ENCODE measurements at places on chromosomes 1 and 21.
A peak's percentile ranks its signal among the peaks of the same experiment; 100 is the strongest.

- H3K4me3 ChIP-seq = no peak overlapping the region
- no peaks in the 10 kb centered on the region for H3K4me1 ChIP-seq
These were observed 276.9 kb upstream of the ZRANB2 start for GRCh38 chr1:71357708-71358107.

DNA sequence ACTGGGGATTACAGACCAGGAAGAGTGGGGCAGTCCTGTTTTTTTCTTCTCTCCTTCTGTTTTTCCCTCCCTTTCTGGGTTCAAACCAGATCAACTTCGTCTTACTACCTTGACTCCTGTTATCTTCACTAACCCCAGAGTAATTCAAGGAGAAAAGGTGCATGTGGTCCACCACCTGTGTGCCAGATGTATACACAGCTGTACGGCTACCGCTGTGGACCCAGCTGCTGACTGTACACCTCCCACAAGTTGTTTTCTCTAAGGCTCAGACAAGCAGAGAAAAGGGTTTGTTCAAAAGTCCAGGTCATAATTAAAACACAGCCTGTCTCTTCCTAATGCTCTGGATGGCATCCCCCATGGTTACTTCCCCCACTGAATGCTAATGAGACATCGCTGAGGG lies 102.1 kb downstream of the LMX1A start:
- no peak overlapping the region for H3K27ac ChIP-seq
- no peak for DNase-seq
- H3K36me3 ChIP-seq = peaks cover 3% of the 10 kb centered on the region
- H3K4me1 ChIP-seq = no peaks in the 10 kb centered on the region

- no peak overlapping the region for H3K27ac ChIP-seq
- no peak overlapping the region for H3K4me3 ChIP-seq
- no peaks in the 10 kb centered on the region for H3K27me3 ChIP-seq
- no peaks in the 10 kb centered on the region for H3K36me3 ChIP-seq
- no peaks in the 10 kb centered on the region for H3K4me1 ChIP-seq
- DNase-seq = no peak
These were observed 26.6 kb downstream of the KRTAP24-1 start for GRCh38 chr21:30256100-30256499.

- H3K27me3 ChIP-seq = peaks cover 14% of the 10 kb centered on the region
- H3K36me3 ChIP-seq = no peaks in the 10 kb centered on the region
- no peak overlapping the region for H3K4me3 ChIP-seq
- H3K27ac ChIP-seq = no peak overlapping the region
- H3K4me1 ChIP-seq = peaks cover 4% of the 10 kb centered on the region
These were observed 53.3 kb upstream of the ATP1B1 start for GRCh38 chr1:169053196-169053595.

- no peak overlapping the region for H3K27ac ChIP-seq
- H3K4me1 ChIP-seq = peaks cover 41% of the 10 kb centered on the region
- H3K4me3 ChIP-seq = peak overlapping the region; percentile 71
These were observed 45.7 kb downstream of the FASLG start for GRCh38 chr1:172704420-172705210.

DNA sequence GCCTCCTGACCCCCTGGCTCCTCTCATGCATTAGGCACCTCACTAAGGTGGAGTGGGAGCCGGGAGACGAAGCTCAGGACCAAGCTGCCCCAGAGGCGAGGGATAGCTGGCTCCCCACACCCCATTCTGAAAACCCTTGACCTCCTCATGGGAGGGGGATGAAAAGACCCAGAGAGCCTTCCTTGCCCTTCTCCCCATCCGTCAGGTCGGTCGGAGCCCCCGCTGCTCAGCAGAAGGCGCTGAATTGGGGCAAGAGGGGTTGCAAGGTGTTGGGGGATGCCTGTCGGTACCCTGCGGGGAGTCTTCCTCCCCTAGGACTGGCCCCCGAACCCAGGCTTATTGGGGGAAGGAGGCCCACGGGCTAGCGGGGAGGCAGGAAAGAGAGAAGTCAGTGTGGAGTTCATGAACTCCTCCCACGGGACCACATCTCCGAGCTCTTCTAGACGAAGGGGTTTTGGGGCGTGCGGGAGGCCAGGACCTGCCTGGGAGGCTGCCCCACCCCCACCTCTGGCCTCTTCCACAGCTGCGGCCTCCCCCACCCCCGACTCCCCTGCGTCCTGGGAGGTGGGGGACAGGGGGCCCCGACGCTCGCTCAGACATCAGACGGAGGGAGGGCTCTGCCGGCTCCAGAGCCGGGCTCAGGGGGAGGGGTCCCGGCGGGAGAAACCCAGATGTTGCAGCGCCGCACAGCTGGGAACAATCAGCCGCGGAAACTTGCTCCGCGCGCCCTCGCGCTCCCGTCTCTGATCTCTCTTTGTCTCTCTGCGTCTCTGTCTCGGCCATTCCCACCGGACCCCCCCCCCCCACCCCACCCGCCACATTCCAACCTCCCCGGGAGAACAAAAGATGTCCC lies 719 bp downstream of the MFAP2 start:
- DNase-seq = no peak
- H3K4me3 ChIP-seq = peak overlapping the region; percentile 78
- peaks cover 5% of the 10 kb centered on the region for H3K36me3 ChIP-seq
- H3K27ac ChIP-seq = no peak overlapping the region
- H3K4me1 ChIP-seq = peaks cover 14% of the 10 kb centered on the region

DNA sequence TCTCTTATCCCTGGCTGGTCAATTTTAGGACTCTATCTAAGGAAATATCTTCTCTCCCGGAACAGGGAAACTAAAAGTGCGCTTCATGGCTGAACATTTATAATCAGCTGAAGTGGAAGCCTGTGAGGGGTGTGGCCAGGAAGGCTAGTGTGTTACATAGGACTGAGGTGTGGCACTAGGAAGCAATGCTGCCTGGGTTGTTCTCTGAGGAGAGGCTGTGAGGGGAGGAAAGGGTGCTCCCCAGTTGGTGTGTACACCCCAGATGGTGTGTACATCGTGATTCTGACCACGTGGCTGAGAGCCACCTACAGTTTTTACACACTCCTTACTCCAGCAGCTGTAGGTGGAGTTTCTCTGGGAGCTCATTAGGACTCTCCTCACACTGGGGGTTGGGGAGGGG lies 16.3 kb downstream of the NTPCR start:
- H3K27me3 ChIP-seq = no peaks in the 10 kb centered on the region
- H3K4me3 ChIP-seq = no peak overlapping the region
- peaks cover 12% of the 10 kb centered on the region for H3K4me1 ChIP-seq

- no peak overlapping the region for H3K4me3 ChIP-seq
- H3K4me1 ChIP-seq = no peaks in the 10 kb centered on the region
These were observed 9.7 kb downstream of the GJA5 start for GRCh38 chr1:147750618-147751217.

GRCh38 chr1:44029260-44029910 lies 1.9 kb downstream of the SLC6A9 start:
- peaks cover 32% of the 10 kb centered on the region for H3K4me1 ChIP-seq
- DNase-seq = peak; percentile 22
- peak overlapping the region; percentile 97 for H3K4me3 ChIP-seq
- no peaks in the 10 kb centered on the region for H3K36me3 ChIP-seq
- no peaks in the 10 kb centered on the region for H3K27me3 ChIP-seq
- peak overlapping the region; percentile 89 for H3K27ac ChIP-seq

DNA sequence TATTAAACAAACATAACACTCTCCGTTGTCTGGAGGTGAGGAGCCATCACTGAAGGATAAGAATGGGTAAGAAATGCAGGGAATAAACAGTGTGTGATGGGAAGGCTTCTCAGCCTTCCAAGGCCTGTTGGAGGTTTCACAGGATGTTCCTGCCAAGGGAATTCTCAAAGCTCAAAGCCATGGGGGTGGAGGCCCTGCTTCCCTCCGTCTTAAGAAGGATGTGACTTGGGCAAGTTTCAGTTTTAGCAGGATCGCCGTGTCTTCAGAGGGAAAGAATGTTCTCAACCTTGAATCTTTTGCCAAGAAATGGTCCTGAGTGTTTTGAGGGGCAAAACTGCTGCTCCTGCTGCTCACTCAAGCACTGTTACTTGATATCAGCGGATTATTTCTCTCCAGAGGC lies 41.7 kb upstream of the IL20 start:
- H3K27ac ChIP-seq = no peak overlapping the region
- peaks cover 16% of the 10 kb centered on the region for H3K27me3 ChIP-seq
- H3K4me3 ChIP-seq = no peak overlapping the region
- DNase-seq = no peak
- H3K36me3 ChIP-seq = peaks cover 2% of the 10 kb centered on the region

GRCh38 chr1:159430985-159431384 lies 1.0 kb upstream of the OR10J4 start:
- no peak for DNase-seq
- no peaks in the 10 kb centered on the region for H3K36me3 ChIP-seq
- no peaks in the 10 kb centered on the region for H3K4me1 ChIP-seq
- H3K27me3 ChIP-seq = peaks cover 22% of the 10 kb centered on the region
- no peak overlapping the region for H3K27ac ChIP-seq
- H3K4me3 ChIP-seq = no peak overlapping the region

- no peak for DNase-seq
- H3K27me3 ChIP-seq = no peaks in the 10 kb centered on the region
- H3K4me3 ChIP-seq = peak overlapping the region; percentile 90
- H3K36me3 ChIP-seq = no peaks in the 10 kb centered on the region
These were observed 5.6 kb downstream of the AMIGO1 start for GRCh38 chr1:109503935-109504334.

GRCh38 chr1:153431427-153431826 lies 15.1 kb downstream of the S100A7A start:
- no peaks in the 10 kb centered on the region for H3K36me3 ChIP-seq
- no peak overlapping the region for H3K27ac ChIP-seq

- H3K4me1 ChIP-seq = peaks cover 2% of the 10 kb centered on the region
- H3K27ac ChIP-seq = no peak overlapping the region
- DNase-seq = no peak
- H3K4me3 ChIP-seq = no peak overlapping the region
These were observed 29.7 kb upstream of the CDC14A start for GRCh38 chr1:100322436-100323211.

DNA sequence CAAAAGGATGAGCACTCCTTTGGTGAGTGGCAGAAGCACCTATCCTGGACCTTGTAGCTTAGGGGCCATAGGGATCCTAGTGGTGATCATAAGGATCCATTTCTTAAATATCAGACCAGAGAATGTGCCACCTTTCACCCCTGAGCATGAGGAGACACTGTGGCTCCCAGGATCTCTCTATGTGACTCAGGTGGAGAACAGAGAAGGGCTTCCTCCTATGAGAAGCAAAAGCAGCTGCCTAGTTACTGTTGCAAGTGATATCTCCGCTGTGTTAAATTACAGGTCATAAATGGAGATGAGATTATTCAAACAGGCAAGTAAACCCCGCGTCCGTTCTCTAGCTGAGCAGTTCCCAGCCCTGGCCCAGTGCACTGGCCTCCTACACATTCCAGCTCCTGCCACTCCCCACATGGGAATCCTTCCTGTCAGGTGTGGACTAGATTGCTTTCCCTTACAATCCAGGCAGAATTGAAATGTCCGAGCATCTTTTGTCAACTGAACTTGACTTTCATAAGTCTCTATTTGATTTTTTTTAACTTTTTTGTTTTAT lies 26.3 kb downstream of the CLEC20A start:
- H3K27ac ChIP-seq = no peak overlapping the region
- H3K27me3 ChIP-seq = peaks cover 55% of the 10 kb centered on the region
- H3K4me1 ChIP-seq = peaks cover 2% of the 10 kb centered on the region

GRCh38 chr1:31498376-31499040 lies 77.8 kb upstream of the TINAGL1 start:
- no peaks in the 10 kb centered on the region for H3K4me1 ChIP-seq
- H3K4me3 ChIP-seq = no peak overlapping the region
- no peaks in the 10 kb centered on the region for H3K36me3 ChIP-seq
- H3K27ac ChIP-seq = no peak overlapping the region

GRCh38 chr1:107622535-107622934 lies 342.4 kb downstream of the VAV3 start:
- H3K4me3 ChIP-seq = no peak overlapping the region
- H3K27ac ChIP-seq = no peak overlapping the region
- no peaks in the 10 kb centered on the region for H3K36me3 ChIP-seq
- H3K4me1 ChIP-seq = no peaks in the 10 kb centered on the region
- DNase-seq = no peak
- no peaks in the 10 kb centered on the region for H3K27me3 ChIP-seq

GRCh38 chr1:216216305-216216704 lies 206.9 kb downstream of the USH2A start:
- no peak for DNase-seq
- H3K27ac ChIP-seq = no peak overlapping the region
- H3K4me1 ChIP-seq = no peaks in the 10 kb centered on the region

DNA sequence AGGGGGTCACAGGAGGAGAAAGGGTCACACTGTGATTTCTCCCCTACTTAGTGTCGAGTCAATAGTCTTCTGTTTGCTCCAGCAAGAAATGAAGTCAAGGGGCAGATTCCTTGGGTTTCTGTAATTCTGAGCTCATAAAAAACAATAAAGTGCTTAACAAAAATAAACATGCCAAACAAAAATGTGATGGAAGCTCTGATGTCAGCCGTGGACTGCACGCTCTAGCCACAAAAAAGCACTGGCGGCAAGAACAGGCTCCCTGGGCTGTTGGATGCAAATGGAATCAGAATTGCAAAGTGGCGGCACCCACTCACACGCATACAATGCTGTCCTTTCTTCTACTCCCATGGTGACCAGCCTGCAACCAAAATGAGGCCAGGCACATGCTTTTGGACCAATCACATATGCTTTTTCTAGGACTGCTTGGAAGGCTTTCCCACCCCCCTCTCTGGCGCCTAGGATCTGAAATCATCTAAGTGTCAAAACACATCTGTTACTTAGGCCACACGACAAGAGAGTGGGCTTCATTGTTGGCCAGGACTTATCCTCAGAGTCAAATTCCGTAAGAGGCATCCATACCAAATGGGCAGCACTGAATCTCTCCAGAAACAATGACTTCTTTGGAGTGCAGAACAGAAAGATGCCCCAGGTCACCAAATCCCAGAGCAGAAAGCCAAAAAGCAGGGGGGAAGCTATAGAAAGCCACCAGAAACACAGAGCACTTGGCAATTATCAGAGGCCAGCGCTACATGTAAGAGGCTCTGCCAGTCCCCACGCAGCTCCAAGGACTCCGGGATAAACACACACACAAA lies 9.2 kb downstream of the C1orf198 start:
- H3K4me3 ChIP-seq = no peak overlapping the region
- no peaks in the 10 kb centered on the region for H3K27me3 ChIP-seq
- no peak overlapping the region for H3K27ac ChIP-seq
- peaks cover 9% of the 10 kb centered on the region for H3K4me1 ChIP-seq
- no peaks in the 10 kb centered on the region for H3K36me3 ChIP-seq
- no peak for DNase-seq

DNA sequence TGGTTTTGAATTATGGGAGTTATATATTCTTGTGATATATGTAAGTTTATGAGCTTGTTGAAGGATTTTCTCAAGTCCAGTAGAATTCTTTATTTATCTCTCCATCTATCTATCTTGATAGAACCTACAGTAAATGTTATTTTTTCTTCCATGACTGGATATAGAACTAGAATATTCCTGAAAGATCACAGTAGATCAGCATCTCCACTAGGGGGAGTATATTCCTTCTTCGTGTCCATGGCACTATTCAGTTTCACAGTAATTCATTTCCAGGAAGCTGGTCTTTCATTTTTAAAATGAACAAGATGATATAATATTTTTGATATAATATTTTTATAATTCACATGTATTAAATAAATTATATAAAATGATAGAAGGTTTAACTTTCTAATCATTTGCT lies 18.8 kb downstream of the TMPRSS15 start:
- no peak overlapping the region for H3K27ac ChIP-seq
- H3K4me1 ChIP-seq = no peaks in the 10 kb centered on the region
- no peak for DNase-seq
- H3K27me3 ChIP-seq = no peaks in the 10 kb centered on the region
- H3K36me3 ChIP-seq = no peaks in the 10 kb centered on the region
